ENCODE measurements at places on chromosomes 1 and 21.

DNA sequence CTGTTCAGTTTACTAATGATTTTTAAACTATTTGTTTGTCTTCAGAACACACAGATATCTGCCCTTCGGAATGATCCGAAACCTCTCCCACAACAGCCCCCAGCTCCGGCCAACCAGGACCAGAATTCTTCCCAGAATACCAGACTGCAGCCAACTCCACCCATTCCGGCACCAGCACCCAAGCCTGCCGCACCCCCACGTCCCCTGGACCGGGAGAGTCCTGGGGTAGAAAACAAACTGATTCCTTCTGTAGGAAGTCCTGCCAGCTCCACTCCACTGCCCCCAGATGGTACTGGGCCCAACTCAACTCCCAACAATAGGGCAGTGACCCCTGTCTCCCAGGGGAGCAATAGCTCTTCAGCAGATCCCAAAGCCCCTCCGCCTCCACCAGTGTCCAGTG, 51.6 kb downstream of the ACP6 start:
- no peak for DNase-seq

GRCh38 chr21:40053007-40053406, 185.8 kb downstream of the PCP4 start:
- peak; percentile 41 for DNase-seq

DNA sequence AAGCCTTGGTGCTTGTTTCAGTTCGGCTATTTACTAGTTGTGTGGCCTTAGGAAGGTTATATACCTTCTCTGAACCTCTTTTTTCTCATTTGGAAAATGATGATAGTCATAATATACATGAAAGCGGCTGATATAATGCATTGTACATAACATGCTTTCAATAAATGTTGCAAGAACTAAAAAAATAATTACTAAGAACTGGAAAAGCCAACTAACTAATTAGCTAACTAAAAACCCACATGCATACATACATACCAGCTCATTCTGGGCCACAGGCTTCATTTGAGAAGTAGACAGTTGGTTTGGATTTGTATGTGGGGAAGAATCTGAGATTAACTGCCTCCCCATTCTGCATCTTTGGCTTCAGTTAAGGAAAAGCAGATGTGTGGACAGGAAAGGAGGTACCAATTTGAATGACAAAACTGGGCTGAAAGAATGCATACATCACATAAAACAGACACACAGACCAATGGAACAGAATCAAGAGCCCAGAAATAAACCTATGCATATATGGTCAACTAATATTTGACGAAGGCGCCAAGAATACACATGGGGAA, 217.9 kb downstream of the TM2D1 start:
- DNase-seq, result no peak

DNA sequence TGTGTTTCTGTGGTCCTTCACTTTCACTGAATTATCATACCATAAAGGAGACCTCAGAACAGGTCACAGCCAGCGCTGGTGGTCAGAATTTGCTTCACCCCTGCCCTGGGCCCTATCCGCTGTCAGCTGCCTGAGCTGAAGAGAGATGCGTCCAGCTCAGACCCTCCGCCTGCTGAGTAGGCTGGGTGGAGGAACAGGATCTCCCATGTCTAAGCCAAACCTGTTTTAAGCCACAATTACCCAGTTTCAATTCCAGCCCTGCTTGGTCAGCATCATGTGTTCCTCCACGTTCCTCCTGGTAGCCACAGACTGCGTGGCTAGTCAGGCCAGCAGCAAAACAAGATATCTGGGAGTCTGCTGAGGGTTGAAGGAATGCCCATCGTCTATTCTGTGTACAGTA, 13.5 kb upstream of the BGLAP start:
- no peak for DNase-seq

DNA sequence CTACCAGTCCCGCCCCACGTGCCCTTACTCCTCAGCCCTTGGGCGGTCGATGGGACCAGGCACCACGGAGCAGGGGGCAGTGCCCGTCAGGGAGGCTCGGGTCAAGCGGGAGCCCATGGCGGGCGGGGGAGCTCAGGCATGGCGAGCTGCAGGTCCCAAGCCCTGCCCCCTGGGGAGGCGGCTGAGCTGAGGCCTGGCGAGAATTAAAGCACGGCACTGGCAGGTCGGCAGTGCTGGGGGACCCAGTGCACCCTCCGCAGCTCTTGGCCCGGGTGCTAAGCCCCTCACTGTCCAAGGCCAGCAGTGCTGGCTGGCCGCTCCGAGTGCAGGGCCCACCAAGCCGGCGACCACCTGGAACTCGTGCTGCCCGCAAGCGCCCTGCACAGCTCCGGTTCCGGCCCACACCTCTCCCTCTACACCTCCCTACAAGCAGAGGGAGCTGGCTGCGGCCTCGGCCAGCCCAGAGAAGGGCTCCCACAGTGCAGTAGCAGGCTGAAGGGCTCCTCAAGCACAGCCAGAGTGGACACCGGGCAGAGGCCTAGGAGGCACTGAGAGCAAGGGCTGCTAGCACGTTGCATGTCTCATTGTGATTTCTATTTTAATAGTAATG, 166.8 kb upstream of the FMN2 start:
- DNase-seq, result no peak

DNA sequence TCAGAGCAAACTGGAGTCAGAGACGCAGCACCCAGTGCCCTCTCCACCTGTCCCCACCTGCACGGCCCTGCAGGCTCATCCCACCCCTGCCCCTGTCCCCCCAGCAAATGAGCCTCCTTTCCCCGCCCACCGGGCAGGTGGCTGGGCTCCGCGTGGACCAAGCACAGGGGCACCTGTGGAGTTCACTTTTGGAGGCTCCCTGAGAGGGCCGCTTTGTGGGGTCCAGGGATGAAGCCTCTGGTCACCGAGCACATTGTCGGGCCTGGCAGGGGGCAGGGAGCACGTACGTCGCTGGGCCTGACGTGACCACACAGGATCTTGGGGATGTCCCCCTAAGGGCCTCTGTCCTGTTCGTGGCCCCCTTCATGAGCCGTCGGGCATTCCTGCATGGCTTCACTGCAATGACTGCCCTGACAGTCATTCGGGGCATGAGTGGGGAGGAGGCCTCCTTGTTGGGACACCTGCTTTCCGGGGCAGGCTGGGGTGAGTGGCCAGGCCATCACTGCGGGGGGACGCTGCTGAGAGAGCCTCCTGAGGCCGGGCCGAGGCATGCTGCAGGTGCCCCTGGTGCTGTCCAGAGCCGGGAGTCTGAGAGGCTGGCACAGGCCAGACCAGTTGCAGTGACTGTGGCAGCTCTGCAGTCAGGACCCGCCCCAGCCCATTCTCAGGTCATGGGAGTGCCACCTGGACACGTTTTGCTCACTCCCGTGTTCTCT, 19.7 kb downstream of the SLX9 start:
- peak; percentile 16 for DNase-seq

DNA sequence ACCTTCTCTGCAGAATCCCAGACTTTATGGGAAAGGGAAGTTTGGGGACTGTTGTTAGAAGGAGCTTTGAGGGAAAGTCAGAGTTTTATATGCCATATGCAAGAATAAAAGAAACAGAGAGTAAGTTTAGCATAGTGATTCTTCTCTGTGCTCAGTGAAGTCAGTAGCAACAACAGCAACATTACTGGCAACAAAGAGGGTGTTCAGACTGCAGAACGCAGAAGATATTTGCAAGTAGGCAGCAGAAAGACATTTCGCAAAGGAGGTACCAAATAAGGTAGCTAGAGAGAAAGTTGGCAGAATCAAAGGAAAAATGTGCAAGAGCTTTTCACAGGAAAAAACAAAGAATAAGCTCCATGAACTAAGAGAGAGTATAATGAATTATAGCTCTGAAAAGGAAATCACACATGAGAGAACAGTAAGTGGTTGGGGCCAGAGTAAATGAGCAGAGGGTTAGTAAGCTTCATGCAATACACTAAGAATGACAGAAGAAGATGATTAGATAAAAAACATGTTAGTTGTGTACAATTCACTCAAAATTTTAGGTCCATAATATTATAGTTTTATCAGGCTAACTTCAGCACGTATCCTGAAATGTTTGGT, 98.1 kb downstream of the NEGR1 start:
- DNase-seq, result no peak

- no peak for DNase-seq
These were observed 25.6 kb downstream of the SAMSN1 start for GRCh38 chr21:14520535-14520934.

- DNase-seq, result no peak
These were observed 25.2 kb upstream of the TTC22 start for GRCh38 chr1:54826226-54826816.

DNA sequence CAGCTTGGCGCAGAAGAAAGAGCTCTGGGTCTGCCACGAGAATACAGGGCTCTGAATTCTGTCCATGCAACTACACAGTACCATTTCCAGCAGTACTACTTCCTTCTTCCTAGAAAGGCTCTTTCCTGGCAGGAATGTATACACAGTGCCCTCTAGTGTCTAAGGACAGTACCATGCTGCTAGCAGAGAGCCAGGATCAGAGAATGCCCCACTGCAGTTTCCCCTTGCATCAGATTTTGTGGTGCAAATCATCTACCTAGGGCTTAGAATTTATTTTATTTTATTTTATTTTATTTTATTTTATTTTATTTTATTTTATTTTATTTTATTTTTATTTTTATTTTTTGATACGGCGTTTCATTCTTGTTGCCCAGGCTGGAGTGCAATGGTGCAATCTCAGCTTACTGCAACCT, 50.8 kb downstream of the PAX7 start:
- no peak for DNase-seq

DNA sequence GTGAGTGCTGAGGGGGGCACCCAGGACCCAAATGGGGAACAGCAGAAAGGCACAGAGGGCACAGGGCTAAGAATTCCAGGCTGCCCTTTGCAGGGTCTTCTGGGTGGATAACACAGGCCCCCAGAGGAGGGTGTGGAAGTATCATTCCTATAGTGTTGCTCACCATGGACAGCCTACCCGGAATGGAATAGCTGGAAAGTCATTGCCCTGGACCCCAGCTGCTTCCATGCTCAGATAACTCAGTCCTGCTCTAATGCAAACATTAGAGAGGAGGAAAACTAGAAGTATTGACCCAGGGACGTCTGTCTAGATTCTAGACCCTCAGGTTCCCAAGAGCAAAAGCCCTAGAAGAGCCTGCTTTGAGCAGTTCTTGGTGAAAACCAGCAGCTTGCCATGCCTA, 24.7 kb downstream of the SLC6A17 start:
- no peak for DNase-seq

- DNase-seq, result no peak
These were observed 41.3 kb downstream of the WDTC1 start for GRCh38 chr1:27275696-27276095.

DNA sequence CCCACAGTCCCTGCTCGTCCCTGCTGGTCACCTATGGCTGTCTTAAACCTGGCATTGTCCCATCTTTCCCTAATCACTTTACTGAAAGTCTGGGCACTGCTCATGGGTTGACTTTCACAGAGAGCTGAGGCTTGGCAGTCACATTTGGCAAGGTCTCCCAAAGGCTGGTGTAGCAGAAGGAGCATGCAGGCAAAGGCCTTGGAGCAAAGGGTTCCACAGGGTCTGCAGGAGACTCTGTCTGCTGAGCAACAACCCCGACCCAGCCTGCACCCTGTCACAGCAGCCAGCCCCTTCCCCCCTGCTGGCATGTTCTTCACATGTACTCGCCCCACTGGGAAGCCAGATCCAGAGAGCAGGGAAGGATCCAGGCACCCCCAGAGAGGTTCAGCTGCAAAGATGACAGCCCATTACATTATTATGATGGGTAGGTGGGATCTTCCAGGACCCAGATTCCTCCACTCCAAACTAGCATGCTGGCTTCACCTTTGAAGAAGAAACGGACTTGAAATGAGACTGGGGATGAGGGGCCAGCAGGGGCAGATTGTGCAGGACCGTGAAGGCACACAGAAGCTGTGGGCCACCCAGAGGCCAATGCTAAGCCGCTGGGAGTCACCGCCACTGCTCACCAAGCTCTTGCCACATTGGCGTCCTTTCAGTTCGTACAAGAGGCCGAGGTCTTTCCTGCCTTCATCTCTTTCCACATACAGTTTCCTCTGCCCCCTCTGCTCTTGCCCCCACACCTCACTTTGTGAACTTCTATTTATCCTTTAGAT, 14.2 kb upstream of the TMEM125 start:
- DNase-seq, result peak; percentile 42

DNA sequence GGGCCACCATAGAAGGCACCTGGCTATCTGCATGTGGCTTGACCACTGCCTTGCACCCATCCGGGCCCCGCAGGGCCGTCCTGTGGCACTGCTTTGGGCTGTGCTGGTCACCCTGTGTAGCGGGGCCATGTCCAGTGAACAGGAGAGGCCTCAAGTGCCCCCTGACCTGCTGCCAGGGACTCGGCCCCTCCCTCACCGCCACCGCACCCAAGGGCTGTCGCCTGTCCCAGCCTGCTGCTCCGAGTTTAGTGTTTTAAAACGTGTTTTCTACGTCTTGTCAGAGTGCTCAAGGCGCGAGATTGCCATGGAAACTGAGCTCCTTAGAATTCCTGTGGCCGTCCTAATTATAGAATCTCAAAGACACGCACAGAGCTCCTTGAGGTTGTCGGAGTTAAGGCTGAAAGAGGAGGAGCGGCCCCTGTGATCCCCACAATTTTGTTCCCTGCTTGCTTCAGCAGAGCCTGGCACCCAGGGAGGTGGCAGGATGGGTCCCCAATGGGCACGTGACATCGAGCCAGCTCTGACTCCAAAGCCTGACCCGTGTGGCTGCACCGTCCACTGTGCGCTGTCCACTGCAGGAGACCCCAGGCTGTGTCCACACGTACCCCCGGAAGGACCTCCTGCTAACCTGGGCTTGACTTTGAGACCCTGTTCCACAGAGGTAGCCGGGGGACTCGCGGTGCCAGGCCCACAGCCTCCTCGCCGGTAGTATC, 66.2 kb downstream of the FAAP20 start:
- peak; percentile 14 for DNase-seq

DNA sequence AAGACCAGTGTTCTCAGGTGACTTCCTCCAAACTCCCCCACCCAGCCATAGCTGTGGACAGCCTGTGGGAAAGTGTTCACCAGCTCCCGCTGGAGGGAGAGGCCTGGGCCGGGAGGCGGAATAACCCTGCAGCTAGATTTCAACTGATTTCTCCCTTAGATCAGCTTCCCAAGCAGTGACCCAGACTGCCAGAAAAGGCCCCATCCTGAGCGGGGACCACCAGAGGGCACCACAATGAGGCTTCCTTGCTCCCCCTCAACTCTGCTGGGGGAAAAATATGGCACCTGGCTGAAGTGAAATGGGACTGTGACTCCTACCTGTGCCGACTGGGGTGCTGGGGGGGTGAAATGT, 50.8 kb downstream of the RHBG start:
- DNase-seq, result no peak

DNA sequence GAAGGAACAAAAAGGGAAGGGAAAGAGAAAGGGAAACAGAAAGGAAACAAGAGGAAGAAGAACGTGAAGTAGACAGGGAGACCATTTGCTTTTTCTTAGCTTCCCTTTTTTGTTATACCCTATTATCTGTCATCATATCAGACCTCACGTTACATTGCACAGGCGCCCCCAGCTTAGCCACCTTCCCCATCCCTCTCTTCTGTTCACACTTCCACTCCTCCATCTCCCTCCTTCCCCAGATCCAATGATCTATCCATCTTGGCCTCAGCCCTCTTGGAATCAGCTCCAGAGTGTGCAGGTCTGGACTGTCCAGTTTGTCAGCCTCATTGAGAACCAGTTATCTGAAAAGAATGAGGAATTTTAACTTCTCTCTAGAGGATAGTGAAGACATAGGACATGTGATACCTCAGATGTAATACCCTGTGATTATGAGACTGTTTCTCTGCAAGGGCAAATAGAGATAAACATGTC, 101.1 kb upstream of the ERRFI1 start:
- no peak for DNase-seq

GRCh38 chr1:147794570-147794969, 34.2 kb upstream of the GJA5 start:
- peak; percentile 35 for DNase-seq

- no peak for DNase-seq
These were observed 320.0 kb downstream of the CHRM3 start for GRCh38 chr1:239706245-239706892.

- no peak for DNase-seq
These were observed 253.6 kb upstream of the IRF2BP2 start for GRCh38 chr1:234863551-234863971.

All from left ventricle myocardium inferior (tissue), 1 donor.